ENCODE measurements at places on chromosomes 2 and 18.

DNA sequence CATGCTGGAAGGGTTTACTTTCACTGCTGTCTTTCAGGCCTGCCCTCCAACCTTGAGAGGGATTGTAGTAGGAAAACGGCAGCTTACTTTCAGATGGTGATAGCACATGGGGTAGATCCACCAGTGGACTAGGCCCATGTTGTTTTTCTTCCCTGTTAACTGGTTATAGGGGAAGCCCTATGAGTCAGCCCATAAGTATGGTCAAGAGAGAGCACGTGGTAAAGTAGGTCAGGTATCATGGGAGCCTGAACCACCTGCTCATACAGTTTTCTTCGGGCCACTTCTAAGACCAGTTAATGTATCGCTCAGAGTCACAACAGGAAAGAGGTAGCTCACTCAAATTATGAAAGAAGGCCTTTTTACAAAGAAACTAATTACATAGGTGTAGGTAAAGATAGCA is 33.0 kb downstream of the PDK1 start:
- H3K4me3 ChIP-seq = no peak overlapping the region
- DNase-seq = no peak
- peaks cover 68% of the 10 kb centered on the region for H3K36me3 ChIP-seq
- peaks cover 25% of the 10 kb centered on the region for H3K4me1 ChIP-seq
- H3K27me3 ChIP-seq = no peaks in the 10 kb centered on the region

GRCh38 chr2:211216221-211216620 is 659.8 kb downstream of the CPS1 start:
- H3K27me3 ChIP-seq = no peaks in the 10 kb centered on the region
- DNase-seq = no peak
- no peak overlapping the region for H3K27ac ChIP-seq
- no peaks in the 10 kb centered on the region for H3K36me3 ChIP-seq
- no peaks in the 10 kb centered on the region for H3K4me1 ChIP-seq

- H3K4me3 ChIP-seq = no peak overlapping the region
- no peak overlapping the region for H3K27ac ChIP-seq
- H3K4me1 ChIP-seq = peaks cover 22% of the 10 kb centered on the region
- H3K27me3 ChIP-seq = peaks cover 55% of the 10 kb centered on the region
Observed at GRCh38 chr2:222707102-222707688, 35.7 kb downstream of the MOGAT1 start.

DNA sequence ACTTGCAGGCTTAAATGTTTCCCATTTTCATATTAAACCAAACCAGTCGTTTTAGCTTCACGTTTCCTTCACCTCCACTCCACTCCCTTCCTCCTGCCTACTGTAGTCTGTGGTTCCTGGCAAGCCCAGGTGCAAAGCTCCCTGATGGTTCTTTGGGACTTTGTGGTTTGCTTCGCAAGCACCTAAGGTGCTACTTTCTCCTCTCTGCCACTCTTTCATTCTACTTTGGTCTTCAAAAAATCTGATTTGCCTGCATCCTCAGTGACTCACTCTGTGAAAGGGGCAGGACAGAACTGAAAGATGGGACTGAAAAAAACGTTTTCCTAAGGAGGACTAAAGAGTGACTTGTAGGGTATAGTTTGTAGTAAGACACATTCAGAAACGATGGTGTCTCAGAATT is 228.4 kb downstream of the CYRIA start:
- DNase-seq = no peak
- no peak overlapping the region for H3K27ac ChIP-seq
- H3K4me3 ChIP-seq = no peak overlapping the region
- no peaks in the 10 kb centered on the region for H3K36me3 ChIP-seq
- no peaks in the 10 kb centered on the region for H3K27me3 ChIP-seq

- DNase-seq = no peak
- H3K27ac ChIP-seq = no peak overlapping the region
- no peak overlapping the region for H3K4me3 ChIP-seq
Observed at GRCh38 chr2:202429164-202429980, 53.2 kb downstream of the BMPR2 start.

GRCh38 chr2:46020416-46020815 is 276.8 kb upstream of the EPAS1 start:
- no peak overlapping the region for H3K4me3 ChIP-seq
- DNase-seq = no peak
- peak overlapping the region; percentile 68 for H3K27ac ChIP-seq
- no peaks in the 10 kb centered on the region for H3K27me3 ChIP-seq
- H3K4me1 ChIP-seq = peaks cover 71% of the 10 kb centered on the region

GRCh38 chr18:32378705-32379104 is 92.0 kb downstream of the GAREM1 start:
- no peak overlapping the region for H3K4me3 ChIP-seq
- H3K4me1 ChIP-seq = no peaks in the 10 kb centered on the region
- no peak overlapping the region for H3K27ac ChIP-seq
- H3K36me3 ChIP-seq = no peaks in the 10 kb centered on the region
- H3K27me3 ChIP-seq = peaks cover 6% of the 10 kb centered on the region
- DNase-seq = no peak

DNA sequence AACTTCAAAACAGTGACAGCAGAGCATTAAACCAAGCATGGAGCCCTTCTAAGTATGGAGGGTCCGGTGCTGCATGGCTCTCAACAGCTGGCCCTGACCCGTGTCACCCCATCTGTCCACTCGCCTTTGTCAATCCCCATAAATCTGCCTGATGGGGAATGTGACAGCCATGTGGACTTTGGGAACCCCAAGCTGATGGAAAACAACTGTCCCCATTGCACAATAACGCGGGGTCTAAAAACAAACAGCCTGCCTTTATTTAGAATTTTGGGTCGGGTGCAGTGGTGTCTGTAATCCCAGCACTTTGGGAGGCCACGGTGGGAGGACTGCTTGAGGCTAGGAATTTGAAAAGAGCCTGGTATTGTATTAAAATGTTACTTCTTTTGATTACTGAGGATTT is 17.1 kb upstream of the THADA start:
- H3K4me1 ChIP-seq = peaks cover 2% of the 10 kb centered on the region
- H3K27me3 ChIP-seq = peaks cover 9% of the 10 kb centered on the region
- no peaks in the 10 kb centered on the region for H3K36me3 ChIP-seq
- H3K4me3 ChIP-seq = no peak overlapping the region

DNA sequence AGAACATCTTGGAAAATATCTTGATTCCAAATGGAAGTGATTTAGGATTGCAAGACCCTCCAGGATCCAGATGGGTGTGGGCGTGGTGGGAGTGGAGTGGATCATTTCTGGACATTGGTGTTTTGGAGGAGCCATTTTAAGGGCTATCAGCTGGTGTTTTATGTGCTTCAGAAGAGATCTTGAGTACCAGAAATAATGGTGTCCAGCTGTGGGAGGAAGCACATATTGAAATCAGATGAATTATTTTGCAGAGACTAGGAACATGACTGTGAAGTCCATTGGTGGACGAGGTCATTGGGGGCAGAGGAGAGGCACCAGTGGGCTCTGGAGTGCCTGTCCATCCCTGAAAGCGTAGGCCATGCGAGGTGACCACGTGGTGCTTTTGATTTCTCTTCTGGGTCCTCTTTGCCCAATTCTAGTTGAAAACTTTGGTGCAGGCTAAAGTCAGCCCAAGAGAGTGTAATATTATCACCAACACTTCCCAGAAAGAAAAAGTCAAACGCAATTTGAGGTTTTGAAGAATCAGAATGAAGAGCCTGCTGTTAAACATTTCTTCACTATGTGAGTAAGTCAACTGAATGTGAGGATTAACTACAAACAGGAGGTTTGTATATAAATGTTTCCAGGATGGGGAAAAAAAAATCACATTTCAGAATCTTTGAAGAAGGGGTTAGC is 31.6 kb downstream of the RNF144A start:
- H3K36me3 ChIP-seq = peaks cover 24% of the 10 kb centered on the region
- no peak for DNase-seq
- no peak overlapping the region for H3K27ac ChIP-seq
- no peaks in the 10 kb centered on the region for H3K27me3 ChIP-seq
- no peak overlapping the region for H3K4me3 ChIP-seq
- H3K4me1 ChIP-seq = peaks cover 48% of the 10 kb centered on the region

DNA sequence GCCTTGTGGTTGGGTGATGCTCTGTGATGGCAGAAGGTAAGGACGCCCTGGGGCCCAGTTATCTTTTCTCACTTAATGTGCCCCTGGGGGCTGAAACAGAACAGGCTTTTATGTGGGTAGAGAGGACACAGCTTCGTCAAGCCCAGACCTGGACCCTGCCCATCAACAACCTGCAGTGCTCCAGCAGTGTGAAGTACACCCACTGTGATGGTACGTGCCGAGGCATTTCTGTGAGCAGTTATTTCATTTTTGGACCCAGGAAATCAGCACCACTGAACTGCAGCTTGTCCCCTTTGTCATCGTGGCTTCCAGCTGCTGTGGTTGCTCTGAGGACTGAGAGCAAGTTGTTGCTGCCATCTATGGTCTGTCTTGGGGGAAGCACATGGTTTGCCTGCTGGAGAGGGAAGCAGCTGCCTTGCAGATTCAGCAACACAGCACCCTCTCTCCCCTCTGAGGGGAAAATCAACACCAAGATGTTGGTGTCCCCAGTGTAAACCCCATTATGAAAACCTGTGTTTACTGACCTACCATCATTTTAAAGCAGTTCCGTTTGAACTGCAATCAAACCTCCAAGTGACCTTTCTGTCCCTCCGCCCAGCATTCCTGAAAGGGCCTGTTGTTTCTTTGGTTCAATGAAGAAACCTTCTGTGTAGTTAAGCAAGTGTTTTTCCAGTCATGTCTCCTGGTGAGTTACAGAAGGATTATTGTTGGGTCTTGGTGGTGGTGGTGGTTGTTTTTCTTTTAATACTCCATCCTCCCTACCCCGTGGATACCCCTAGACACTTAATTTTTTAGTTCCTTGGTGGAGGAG is 158.2 kb downstream of the MGAT5 start:
- no peak overlapping the region for H3K4me3 ChIP-seq
- peaks cover 42% of the 10 kb centered on the region for H3K4me1 ChIP-seq
- H3K27me3 ChIP-seq = no peaks in the 10 kb centered on the region
- DNase-seq = peak; percentile 89

DNA sequence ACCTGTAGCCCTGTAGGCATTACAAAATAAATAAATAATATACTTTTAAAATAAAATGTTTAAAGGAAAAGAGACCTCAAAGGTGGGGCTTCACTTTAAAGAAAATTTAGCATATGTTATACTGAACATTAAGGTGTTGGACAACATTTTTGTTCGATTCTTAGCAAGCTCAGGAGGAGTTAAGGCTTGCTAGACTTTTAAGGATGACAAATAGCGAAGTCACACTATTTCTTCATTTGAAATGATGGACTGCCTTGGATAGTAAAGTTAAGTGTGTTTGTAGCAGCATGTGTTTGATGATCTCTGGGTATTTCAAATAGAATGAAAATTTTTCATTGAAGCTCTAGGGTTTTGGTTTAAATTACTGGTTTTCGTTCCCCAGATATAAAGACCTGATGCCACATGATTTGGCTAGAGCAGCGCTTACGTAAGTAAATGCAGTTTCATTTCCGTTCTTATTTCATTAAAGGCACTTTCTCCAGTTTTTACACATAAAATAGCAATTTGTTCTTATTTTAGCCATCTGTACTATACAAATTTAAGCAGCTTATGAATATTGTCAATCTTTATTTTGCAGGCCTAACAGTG is 24.9 kb downstream of the HADHB start:
- no peaks in the 10 kb centered on the region for H3K27me3 ChIP-seq
- peaks cover 15% of the 10 kb centered on the region for H3K4me1 ChIP-seq
- DNase-seq = no peak
- H3K4me3 ChIP-seq = no peak overlapping the region
- peaks cover 15% of the 10 kb centered on the region for H3K36me3 ChIP-seq
- H3K27ac ChIP-seq = no peak overlapping the region

- no peak overlapping the region for H3K27ac ChIP-seq
- no peak for DNase-seq
- peaks cover 65% of the 10 kb centered on the region for H3K36me3 ChIP-seq
- peaks cover 27% of the 10 kb centered on the region for H3K4me1 ChIP-seq
Observed at GRCh38 chr2:11824901-11825828, 78.7 kb downstream of the LPIN1 start.

DNA sequence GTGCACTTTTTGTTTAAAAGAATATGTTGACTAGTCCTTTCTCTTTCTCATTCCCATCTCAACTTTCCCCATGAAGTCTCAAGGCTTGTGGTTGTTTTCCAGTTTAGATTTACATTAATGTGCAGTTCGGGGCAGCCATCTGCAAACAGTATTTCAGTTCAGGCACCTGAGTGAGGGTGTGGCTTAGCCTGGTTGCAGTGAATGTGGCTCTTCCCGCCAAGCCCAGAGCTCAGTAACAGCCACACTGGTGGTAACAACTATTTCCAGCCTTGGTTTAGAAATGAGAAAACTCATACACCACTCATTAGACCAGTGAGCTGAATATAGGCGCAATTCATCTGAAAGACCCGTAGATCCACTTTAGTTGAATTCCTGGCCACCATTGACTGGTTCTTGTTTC is 394.3 kb downstream of the CMPK2 start:
- H3K4me3 ChIP-seq = no peak overlapping the region
- DNase-seq = no peak
- no peaks in the 10 kb centered on the region for H3K4me1 ChIP-seq
- no peaks in the 10 kb centered on the region for H3K36me3 ChIP-seq
- no peak overlapping the region for H3K27ac ChIP-seq

- no peak overlapping the region for H3K4me3 ChIP-seq
- DNase-seq = peak; percentile 69
- H3K4me1 ChIP-seq = peaks cover 40% of the 10 kb centered on the region
- peaks cover 67% of the 10 kb centered on the region for H3K27me3 ChIP-seq
- H3K36me3 ChIP-seq = peaks cover 1% of the 10 kb centered on the region
Observed at GRCh38 chr18:80171054-80171872, 62.2 kb downstream of the ADNP2 start.

DNA sequence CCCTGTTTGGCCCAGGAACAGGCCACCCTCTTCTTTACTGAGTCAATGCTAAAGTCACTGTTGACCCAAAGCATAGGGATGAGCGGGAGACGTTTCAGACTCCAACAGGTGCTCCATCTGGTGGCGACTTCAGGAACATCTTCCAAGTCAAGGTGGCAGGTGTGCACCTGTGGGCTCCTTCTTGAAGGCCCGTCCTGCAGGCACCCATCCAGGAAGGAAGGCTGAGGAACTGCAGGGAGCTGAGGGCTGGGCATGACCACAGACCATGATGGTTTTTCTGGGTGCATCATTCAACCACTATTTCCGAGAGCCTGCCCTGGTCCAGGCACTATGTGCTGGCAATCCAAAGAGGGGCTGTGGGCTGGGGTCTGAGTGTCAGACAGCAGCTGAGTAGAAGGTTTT is 142.8 kb downstream of the NDUFA10 start:
- H3K4me3 ChIP-seq = no peak overlapping the region
- peak overlapping the region; percentile 17 for H3K27ac ChIP-seq
- peak; percentile 68 for DNase-seq

- peaks cover 6% of the 10 kb centered on the region for H3K27me3 ChIP-seq
- no peak overlapping the region for H3K27ac ChIP-seq
- H3K4me1 ChIP-seq = peaks cover 11% of the 10 kb centered on the region
- no peaks in the 10 kb centered on the region for H3K36me3 ChIP-seq
- DNase-seq = no peak
Observed at GRCh38 chr2:47771211-47771610, 11.7 kb upstream of the MSH6 start.

DNA sequence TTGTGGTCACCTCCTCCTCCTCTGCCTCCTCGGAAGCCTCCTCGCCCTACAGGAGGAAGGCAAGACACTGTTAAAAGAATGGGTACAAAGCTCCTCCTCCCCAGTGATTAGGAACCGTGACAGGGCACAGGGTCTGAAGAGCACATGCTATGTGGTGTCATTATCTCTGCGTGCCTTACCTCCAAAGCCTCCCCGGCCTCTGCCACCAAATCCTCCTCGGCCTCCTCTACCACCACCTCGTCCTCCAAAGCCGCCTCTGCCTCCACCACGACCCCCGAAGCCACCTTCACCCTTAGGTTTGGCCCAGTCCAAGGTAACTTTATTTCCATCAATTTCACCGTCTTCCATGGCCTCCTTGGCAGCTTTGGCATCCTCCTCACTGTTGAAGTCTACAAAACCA is 9.1 kb downstream of the NCL start:
- H3K4me1 ChIP-seq = peaks cover 27% of the 10 kb centered on the region
- peaks cover 72% of the 10 kb centered on the region for H3K36me3 ChIP-seq
- no peak for DNase-seq
- no peak overlapping the region for H3K4me3 ChIP-seq

Measured in activated CD8-positive, alpha-beta memory T cell treated with anti-CD3 and anti-CD28 coated beads, Interleukin-2, amount 10 ng/mL, durations not matched to agents 7 days and 5 days (primary cell).